ENCODE measurements at places on chromosomes 2 and 18.
A peak's percentile ranks its signal among the peaks of the same experiment; 100 is the strongest.

- DNase-seq, result no peak
These were observed 67.9 kb downstream of the SLC9A4 start for GRCh38 chr2:102540882-102541281.

DNA sequence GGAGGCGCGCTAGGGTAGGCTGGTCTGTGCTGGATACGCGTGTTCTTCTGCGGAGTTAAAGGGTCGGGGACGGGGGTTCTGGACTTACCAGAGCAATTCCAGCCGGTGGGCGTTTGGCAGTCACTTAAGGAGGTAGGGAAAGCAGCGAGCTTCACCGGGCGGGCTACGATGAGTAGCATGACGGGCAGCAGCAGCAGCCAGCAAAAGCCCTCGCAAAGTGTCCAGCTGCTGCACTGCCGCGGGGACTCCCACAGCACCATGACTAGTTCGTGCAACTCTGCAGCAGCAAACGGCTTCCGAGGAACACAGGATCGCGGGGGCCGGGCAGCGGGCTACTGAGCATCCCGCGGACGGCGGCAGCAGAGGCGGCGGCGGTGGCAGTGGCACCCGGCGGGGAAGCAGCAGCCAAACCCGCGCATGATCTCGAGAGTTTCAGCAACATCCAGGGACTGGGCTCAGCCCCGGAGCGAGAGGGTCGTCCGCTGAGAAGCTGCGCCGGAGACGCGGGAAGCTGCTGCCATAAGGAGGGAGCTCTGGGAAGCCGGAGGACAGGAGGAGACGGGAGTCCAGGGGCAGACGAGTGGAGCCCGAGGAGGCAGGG, 368 bp downstream of the TMEFF2 start:
- DNase-seq, result no peak

DNA sequence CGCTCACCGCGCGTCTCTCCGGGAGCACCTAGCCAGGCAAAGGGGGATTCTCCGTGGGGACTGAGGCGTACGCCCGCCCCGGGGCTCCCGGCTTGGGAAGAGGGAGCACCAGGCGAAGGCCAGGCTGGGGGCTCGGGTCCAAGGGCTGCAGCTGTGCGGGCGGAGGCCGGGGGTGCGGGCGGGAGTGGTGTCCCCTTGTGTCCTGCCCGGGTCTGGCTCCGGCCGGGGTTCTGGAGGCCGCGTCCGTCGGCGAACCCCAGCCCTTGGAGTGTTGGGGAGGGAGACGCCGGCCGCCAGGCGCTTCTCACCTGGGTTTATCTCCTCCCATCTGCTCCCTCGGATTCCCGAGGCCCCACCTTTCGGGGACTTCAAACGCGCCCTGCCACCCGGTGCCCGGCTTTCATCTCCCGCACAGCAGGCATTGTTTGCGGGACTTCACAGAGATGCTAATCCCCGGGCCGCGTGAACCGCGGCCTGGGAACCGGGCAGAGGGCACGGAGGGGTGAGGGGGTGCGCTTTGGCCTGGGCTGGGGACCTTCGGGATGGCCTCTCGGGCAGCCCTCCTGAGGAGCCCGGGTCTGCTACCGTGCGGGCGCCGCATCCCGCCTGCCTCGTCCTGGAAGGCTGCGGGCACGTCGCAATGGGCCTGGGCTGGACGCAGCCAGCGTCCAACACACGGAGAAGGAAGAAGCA, 5.0 kb upstream of the GBX2 start:
- DNase-seq, result no peak

DNA sequence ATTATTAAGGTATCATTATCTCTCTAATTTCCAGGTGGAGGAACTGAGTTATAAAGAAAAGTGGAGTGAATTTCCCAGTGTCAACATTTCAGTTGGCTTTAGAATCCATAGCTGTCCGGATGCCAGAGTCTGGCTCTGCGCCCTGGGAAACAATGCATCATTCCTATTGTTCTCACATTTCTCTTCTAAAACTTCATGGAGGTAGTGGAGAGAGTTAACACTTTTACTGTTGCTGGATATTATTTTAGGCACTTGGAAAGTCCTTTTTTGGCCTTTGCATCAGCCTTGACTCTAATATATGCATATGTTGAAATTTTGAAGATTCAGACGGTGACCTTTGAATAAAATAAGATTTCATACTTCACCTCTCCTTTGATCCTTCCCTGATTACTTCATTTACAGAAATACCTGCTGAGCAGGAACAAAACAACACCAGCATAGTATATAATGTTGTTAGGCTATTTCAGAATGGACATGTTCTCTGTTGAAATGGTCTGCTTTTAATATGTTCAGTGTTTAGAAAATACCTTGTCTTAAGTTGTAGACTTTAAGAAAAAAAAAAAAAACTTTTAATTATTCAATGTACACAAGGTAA, 148.8 kb downstream of the EPHA4 start:
- no peak for DNase-seq

- peak; percentile 42 for DNase-seq
These were observed 525.4 kb downstream of the KCNJ3 start for GRCh38 chr2:155223781-155224406.

- DNase-seq, result peak; percentile 66
These were observed 42.4 kb upstream of the FIGN start for GRCh38 chr2:163778045-163778781.

DNA sequence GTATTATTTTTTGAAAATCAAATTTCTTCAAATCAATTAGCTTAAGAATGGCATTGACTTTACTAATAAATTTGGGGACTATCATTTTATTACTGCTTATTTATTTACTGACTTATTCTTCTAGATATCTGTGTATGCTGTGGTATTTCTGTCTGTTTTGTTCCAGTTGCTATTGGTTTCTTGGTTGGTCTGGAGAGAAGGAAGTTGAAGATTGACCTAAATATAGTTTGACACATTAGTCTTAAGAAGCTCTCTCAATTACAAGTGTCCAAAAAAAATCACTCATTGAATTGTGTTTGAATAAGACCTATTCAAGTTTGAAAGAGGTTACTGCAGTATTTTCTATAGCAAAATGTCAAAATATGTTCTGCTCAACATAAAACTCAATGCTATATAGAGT, 153.3 kb upstream of the KYNU start:
- DNase-seq, result no peak

DNA sequence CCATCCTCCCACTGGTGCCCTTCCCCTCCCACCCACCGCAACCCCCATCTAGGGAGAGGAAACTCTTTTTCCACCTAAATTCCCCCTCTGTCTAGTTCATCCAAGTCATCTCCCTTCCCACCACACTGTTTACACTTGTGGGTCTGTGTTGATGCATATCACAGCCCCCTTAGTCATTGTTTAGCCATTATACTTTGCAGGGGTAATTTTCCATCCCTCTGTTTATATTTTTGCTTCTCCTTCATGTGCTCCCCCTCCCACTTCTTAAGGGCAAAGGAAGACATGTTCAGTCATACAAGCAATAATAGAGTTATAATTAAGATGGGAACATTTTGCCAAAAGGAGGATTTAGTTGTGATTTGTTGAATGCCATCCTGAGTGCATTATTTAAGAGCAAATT, 187.8 kb upstream of the TNP1 start:
- DNase-seq, result no peak

DNA sequence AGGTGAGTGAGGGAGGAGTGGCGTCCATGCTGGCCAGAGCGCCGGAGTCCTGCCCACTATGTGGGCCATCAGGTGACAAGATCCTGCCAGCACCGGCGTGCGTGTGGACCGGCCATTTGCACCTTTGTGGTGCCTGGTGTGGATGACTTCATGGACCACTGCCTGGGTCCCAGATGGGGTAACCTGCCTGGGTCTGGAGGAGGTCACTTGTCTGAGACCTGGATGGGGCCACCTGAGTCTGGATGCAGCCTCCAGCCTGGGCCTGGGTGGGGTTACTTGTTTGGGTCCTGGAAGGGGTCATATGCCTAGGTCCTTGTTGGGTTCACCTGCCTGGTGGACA, 299.6 kb downstream of the NDUFA10 start:
- no peak for DNase-seq

GRCh38 chr2:17646838-17647701, 106.5 kb downstream of the SMC6 start:
- DNase-seq, result no peak

DNA sequence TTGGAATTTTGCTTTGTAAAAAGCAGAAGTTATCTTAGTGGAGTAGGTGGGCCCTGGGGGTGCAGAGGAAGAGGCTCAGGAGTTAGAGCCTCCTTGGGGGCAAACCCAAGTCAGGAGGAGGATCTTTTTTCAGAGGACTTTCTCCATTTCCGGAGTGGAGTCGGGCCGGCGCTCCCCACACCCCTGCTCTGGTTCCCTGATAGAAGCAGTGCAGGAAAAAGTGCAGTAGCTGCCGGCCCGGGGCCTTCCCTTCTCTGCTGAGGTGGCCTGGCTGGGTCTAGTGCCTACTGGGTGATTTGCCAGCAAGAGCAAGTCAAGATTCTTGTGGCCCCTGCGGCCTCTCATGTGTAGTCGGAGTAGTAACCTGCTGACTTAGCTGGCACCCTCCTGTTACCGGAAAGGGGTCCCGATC, 124.2 kb upstream of the HS6ST1 start:
- no peak for DNase-seq

GRCh38 chr18:43420950-43421349, 143.7 kb upstream of the SYT4 start:
- DNase-seq, result no peak

DNA sequence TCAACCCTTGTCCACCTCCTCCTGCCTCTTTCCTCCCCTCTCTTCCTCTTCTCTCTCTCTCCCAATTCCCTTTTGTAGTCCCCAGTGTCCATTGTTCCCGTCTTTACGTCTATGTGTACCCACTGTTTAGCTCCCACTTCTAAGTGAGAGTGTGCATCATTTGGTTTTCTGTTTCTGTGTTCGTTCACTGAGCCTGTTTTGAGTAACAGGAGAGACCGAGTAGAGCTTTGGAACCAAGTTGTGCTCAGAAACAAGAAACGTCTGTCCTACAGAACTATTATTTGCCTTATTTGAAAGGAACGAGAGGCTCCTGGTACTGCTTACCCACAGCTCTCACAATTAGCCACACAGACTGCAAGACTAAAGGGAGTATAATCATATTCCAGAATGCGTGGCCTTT, 50.1 kb upstream of the MAPRE2 start:
- DNase-seq, result no peak

- no peak for DNase-seq
These were observed 222.1 kb upstream of the SMAD2 start for GRCh38 chr18:48152549-48152948.

- DNase-seq, result no peak
These were observed 13.5 kb upstream of the HS6ST1 start for GRCh38 chr2:128332091-128332634.

- DNase-seq, result no peak
These were observed 15.6 kb upstream of the ERBB4 start for GRCh38 chr2:212554233-212554632.

GRCh38 chr2:168430431-168430830, 25.6 kb upstream of the CERS6 start:
- DNase-seq, result no peak

- no peak for DNase-seq
These were observed 171.1 kb upstream of the MC4R start for GRCh38 chr18:60543646-60544045.

DNA sequence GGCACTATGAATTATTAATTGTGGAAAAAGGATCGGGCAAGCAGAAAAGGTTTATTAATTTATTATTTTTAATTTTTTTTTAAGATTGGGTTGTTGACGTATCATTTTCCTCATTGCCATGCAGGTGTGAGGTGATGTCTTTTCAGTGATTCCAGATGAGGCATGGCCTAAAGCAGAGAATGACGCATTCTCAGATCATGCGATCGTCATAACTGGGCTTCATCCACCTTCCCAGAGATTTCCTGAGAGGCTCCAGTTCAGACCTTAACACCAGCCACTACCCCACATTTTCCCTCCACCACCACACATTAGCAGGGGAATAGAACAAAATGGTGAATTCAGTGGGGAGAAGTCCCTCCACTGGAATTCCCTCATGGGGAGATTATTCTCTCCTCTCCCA, 518.4 kb upstream of the SPHKAP start:
- DNase-seq, result no peak

DNA sequence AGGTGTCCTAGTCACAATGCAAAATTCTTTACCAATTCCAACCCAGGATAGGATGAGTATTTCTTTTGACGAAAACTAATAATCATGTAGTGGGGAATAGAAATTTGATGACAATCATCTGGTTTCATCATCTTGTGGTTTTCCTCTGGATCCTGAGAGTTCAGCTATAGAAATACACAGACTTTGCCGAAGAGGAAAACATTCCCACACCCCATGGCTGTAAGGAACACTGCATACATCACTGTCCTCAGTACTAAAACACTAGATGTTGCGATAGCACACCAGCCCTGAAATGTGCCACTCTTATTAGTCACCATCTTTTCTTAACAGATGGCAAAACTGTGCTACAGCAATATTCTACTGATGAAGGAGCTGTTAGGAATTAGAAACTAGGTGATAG, 29.4 kb downstream of the CERKL start:
- no peak for DNase-seq

DNA sequence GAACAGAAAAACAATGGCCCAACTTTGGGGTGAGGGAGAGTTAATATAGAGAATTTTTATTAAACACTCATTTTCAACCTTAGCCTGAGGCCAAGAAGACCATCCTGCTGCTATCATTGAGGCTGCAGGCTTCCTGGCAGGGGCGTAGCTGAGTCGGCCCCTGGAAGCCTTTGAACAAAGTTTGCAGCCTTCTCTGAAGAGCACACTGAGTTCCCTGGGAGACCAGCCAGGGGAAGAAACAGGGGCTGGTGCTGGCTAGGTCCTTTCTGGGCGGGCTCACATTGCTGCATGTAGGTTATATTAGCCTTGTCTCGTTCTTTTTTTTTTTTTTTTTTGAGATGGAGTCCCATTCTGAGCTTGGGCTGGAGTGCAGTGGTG, 126.8 kb upstream of the HS6ST1 start:
- DNase-seq, result no peak

GRCh38 chr2:9578467-9579235, 23.0 kb upstream of the ADAM17 start:
- no peak for DNase-seq

DNA sequence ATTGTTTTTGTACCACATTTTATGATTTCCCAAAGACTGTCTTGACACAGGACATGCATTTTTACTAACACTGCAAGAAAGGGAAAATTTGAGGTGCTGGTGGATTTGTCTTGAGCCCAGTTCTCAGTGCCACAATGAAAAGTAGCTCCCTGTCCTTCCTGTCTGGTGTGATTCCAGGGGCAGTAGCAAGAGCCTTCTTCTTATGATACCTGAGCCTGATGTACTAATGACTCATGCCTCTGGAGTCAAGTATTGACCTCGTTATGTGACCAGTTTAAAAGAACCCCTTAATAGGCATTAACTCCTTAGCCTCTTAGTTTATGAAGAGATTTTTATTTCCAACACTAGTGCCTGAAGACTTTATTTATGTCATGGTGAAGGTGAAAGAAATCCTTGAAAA, 728.6 kb downstream of the SLC4A3 start:
- DNase-seq, result no peak

GRCh38 chr2:109513749-109514588, 99.8 kb downstream of the SEPTIN10 start:
- peak; percentile 40 for DNase-seq

DNA sequence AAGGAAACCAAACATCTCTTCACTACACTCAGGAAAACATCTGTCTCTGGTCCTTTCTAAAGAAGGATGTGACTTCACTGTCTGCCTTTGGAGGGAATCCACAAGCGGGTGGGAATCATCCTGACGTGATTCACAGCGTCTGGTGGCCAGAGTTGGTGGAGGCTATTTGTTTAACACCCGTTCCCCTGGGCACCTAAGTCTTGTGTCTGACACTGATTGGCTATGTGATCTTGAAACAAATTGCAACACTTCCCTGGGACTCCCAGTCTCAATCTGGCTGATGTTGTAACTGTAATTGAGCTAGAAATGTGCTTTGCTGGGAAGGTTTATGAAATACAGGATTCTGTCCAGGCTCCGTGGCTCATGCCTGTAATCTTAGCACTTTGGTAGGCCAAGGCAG, 28.8 kb upstream of the SIX3 start:
- DNase-seq, result no peak

GRCh38 chr2:157334797-157335196, 9.2 kb upstream of the ERMN start:
- no peak for DNase-seq

Measured in SW 1271 (cell line).